Adipocyte (in vitro differentiated cells): ENCODE measurements at places on chromosomes 12 and 14.

GRCh38 chr12:113151655-113152054, 2.1 kb downstream of the CFAP73 start:
- no peak for DNase-seq

- peak; percentile 61 for DNase-seq
These were observed 9.8 kb upstream of the SIX1 start for GRCh38 chr14:60658909-60659585.

DNA sequence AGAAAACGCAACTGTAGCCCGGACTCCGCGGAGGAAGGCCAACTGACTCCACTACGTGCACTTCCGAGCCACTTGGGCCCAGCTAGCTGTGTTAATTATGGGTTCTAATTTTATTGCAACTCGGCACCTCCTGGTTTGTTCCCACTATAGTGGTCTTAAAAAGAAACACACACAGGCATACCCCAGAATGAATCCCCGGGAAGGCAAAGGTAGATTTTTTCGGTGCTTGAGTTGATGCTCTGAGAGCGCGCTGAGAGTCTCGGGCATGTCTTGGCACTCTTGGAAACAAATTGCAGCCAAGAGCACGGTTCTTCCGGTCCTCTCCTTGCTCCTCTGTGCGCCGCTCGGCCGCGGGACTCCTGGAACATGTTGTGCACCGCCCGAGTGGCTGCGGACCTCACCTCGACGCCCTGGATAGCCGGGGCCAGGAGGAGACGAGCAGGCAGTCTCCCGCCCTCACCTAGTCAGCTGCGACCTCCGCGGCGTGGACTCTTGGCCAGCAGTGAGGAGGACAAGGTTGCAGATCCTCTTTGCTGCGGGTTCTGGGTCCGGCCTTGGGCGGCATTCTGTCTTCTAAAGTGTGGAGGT, 6.8 kb upstream of the PAX9 start:
- DNase-seq = no peak

- no peak for DNase-seq
These were observed 23.7 kb upstream of the SLC2A3 start for GRCh38 chr12:7959701-7960121.

DNA sequence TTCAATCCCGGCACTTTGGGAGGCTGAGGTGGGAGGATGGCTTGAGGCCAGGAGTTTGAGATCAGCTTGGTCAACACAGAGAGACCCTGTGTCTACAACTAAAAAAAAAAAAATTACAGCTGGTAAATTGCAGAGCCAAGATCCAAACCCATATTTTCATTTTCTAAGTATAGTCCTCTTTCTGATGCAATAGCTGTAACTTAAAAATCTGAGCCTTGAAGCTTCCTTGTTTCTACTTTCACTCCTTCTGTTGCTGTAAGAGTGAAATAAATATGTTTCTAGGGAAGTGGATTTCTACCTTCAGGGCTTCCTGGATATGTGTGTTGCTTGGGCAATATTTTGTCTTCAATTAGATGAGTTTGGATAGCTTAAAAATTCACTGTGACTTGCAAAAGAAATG, 42.0 kb upstream of the PRICKLE1 start:
- DNase-seq = peak; percentile 47
